ENCODE measurements at places on chromosomes 3 and 15.

- peaks cover 10% of the 10 kb centered on the region for H3K27me3 ChIP-seq
- H3K4me3 ChIP-seq = no peak overlapping the region
- H3K36me3 ChIP-seq = peaks cover 21% of the 10 kb centered on the region
- H3K27ac ChIP-seq = no peak overlapping the region
Observed at GRCh38 chr3:15052335-15053242, 12.5 kb downstream of the MRPS25 start.

DNA sequence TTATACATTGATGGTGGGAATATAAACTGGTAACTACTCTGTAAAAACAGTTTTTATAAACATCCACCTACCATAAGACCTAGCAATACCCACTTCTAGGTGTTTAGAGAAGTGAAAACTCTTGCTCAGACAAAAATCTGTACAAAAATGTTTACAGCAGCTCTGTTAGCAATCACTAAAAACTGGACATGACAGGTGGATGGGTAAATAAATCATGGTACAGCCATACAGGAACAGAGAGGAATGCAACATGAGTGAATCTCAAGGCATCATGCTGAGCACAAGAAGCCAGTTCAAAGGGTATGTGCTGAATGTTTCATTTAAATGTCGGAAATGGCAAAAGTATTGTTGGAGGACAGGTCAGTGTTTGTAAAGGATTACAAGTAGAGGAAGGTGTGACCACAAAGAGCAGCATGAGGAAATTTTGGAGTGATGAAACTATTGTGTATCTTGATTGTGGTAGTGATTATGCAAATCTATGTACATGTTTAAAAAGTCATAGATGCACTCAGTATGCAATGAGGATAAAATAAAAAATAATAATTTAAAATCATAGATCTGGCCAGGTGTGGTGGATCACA is 2.8 kb upstream of the RNU5A-1 start:
- no peaks in the 10 kb centered on the region for H3K36me3 ChIP-seq
- peaks cover 6% of the 10 kb centered on the region for H3K4me1 ChIP-seq
- no peak for DNase-seq
- H3K27ac ChIP-seq = no peak overlapping the region
- no peaks in the 10 kb centered on the region for H3K27me3 ChIP-seq
- no peak overlapping the region for H3K4me3 ChIP-seq

GRCh38 chr3:177126015-177126773 is 71.1 kb downstream of the TBL1XR1 start:
- no peaks in the 10 kb centered on the region for H3K27me3 ChIP-seq
- no peak for DNase-seq
- H3K4me3 ChIP-seq = no peak overlapping the region
- H3K27ac ChIP-seq = no peak overlapping the region
- H3K36me3 ChIP-seq = no peaks in the 10 kb centered on the region

- H3K27me3 ChIP-seq = peaks cover 3% of the 10 kb centered on the region
- H3K4me3 ChIP-seq = no peak overlapping the region
- H3K4me1 ChIP-seq = peaks cover 5% of the 10 kb centered on the region
- DNase-seq = no peak
Observed at GRCh38 chr3:146246526-146246925, 4.4 kb downstream of the PLSCR4 start.

DNA sequence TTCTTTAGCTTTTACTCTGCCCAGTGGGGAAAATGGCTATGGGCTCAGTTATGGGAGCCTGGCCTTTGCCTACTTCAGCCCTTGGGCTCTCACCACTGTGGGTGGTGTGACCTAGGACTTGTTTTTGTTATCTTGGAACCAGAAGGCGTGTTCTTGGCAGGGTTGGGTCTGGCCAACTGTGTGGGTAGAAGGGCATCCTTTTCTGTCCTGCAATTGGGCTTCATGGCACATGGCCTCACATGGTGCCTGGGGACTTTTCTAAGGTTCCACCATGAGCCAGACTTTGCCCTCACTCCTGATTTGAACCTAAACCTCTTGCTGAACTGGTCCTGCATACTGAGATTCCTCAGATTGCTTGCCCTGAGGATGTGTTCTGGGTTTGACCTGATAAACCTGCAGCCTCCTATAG is 1.7 kb downstream of the GLYCTK start:
- peaks cover 20% of the 10 kb centered on the region for H3K4me1 ChIP-seq
- peaks cover 6% of the 10 kb centered on the region for H3K27me3 ChIP-seq
- DNase-seq = no peak
- peaks cover 5% of the 10 kb centered on the region for H3K36me3 ChIP-seq
- H3K4me3 ChIP-seq = no peak overlapping the region
- H3K27ac ChIP-seq = no peak overlapping the region

DNA sequence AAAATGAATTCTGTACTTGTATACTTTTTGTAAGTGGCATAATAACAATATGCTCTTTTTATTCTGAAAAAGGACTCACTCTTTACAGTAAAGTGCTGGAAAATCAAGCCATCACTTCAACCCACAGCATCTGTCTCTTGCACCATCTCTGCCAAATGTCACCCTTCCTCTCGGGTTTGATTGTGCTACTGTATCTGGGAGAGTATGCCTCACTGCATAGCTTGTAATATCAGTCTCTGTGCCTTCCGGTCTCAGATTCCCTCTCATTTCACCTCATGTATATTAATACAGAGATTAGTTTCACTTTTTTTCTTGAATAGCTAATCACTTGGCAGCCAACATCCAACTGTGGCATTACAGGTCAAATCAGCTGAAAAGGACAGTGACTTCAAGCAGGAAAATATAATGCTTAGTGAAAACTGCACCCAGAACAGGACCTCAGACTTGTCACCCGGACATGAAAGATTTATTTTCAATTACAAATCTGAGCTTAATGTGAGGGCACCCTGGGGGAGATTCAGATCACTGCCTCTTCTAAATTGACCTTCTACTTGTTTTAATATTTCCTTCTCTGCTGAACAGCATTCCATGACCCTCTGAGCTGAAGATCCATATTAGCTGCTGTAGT is 605.8 kb upstream of the NAALADL2 start:
- no peak for DNase-seq
- H3K36me3 ChIP-seq = no peaks in the 10 kb centered on the region
- H3K27me3 ChIP-seq = no peaks in the 10 kb centered on the region
- peaks cover 4% of the 10 kb centered on the region for H3K4me1 ChIP-seq
- H3K4me3 ChIP-seq = no peak overlapping the region
